Left renal pelvis (tissue), 4 donors: ENCODE measurements at places on chromosomes 5 and 9.

DNA sequence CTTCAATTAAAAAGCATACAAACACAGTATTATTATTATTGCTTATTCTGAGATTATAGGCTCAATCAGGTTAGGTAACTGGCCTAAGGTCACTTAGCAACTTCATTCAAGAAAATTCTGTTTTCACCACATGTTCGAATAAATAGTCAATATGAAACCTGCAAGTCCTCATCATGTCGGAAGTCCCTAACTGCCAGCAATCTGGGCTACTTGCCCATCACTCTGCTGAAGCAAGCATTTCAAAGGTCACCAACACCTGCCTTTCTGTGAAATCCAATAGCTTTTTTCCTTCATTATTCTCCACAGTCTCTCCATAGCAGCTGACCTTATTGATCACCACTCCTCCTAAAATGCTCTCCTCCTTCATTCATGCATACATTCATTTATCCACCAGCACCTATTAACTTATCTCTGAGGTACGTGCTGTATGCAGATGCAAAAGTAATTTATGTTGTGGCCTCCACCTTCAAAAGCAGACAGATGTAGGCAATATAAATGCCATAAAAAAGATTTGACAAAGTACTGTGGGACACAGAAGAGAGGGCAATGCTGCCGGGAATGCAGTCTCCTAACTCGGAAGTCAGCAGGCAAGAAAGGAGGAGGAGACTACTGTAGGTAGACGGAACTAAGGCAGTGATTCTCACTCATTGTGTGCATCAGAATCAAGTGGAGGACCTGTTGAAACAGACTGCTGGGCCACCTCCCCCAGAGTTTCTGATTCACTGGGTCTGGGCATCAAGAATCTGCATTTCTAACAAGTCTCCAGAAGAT is 310.9 kb downstream of the BNC2 start:
- no peak for DNase-seq

GRCh38 chr5:97135868-97136267 is 6.5 kb downstream of the LIX1 start:
- no peak for DNase-seq

- no peak for DNase-seq
Measured at GRCh38 chr9:95373069-95373681, 55.7 kb upstream of the FANCC start.

DNA sequence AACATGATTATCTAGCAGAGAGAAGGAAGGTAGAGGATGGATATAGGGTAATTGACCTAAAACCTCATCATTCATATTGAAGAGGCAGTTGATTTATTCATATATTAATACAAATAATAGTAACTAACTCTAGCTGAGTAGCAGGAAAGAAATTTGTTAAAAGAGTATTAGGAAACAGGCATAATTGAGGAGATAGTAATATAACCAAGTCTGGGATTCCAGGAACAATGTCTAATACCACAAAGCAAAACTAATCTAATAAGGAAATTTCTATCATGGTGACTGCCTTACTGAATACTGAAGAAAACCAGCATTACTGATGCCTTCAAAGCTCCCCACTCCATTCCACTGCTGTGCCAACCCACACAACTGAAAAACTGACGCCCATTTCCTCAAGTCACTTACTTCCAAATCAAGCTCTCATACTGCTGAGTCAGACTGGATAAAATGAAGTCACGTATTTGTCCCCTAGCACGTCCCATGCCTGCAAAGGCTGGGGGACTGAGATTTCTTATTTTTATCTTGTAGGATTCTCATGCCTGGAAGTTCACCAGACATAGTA is 153.9 kb downstream of the SMC2 start:
- no peak for DNase-seq

GRCh38 chr5:139418793-139419192 is 14.9 kb upstream of the SPATA24 start:
- DNase-seq = no peak

DNA sequence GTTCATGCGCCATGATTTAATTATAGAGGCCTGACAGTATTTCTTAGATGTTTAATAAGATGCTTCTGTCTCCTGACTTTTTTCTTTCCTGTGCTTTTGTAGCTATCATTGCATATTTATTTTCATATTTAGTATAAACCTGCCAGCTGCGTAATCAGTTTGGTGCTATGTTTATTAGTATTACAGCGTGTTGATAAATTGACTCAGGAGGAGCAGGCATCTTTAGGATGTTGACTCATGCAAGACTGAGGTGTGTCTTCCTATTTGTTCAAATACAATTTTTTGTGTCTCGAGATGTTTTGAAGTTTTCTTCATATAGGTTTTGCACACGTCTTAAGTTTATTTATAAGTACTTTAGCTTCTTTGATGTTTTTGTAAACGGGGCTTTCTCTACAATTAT is 35.9 kb upstream of the EXOC3 start:
- no peak for DNase-seq

DNA sequence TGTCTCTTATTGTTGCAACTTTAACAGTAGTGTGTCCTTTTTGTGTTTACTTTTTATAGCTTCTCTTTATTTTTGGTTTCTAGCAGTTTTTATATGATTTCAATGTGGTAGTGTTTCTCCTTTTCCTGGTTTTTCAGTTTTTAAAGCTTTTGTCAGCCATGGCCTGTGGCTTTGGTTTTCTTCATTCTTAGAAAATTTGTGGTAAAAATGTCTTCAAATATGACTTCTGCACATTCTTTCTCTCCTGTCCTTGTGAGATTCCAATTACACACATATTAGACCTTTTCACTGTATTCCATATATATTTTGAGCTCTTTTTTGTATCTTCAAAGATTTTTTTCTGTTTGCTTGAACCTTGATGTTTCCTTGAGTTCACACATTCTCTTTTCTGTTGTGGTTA is 180.5 kb downstream of the CNTLN start:
- no peak for DNase-seq

- DNase-seq = no peak
Measured at GRCh38 chr5:34928267-34928666, 1.1 kb upstream of the DNAJC21 start.

- DNase-seq = no peak
Measured at GRCh38 chr9:135152614-135153334, 65.3 kb downstream of the OLFM1 start.

GRCh38 chr5:171721464-171721863 is 64.2 kb upstream of the SMIM23 start:
- no peak for DNase-seq

- no peak for DNase-seq
Measured at GRCh38 chr5:74067748-74068541, 441.9 kb downstream of the ARHGEF28 start.

DNA sequence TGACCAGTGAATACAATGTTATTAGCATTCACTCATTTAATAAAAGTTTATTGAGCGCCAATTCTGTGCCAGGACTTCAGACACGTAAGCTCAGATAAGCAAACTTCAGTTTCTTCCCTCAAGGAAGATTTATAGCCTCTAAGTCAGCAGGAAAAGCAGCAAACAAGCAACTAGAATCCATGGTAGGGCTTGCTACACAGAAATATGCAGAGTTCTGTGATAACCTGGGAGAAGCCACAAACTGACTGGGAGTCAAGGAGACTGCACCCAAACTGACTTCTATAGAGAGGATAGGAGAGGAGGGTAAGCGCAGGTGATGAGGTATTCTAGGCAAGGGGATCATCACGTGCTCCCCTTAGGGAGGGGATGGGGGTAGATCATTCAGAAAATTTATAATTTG is 1.4 kb upstream of the OGN start:
- DNase-seq = no peak
